Stimulated activated CD8-positive, alpha-beta memory T cell treated with anti-CD3 and anti-CD28 coated beads, Interleukin-15, amount 100 ng/mL, for 1 hour (primary cell): ENCODE measurements at places on chromosomes 12 and 14.

DNA sequence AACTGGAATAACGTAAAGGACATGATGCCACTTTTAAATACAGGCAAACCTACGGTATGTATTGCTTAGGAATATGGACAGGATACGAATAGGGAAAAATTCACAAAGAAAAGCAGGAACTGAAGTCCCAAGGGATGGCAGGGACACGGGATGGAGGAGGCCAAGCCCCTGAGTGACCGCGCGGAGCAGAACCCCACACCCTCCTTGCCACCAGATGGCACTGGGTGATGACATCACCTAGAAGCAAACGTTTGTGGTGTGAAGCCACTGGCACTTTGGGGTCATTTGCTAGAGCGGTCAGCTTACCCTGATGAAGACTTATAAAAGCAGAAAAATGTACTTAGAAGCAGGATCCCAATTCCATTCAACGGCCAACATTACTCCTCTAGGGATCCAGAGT, 9.4 kb downstream of the DHX37 start:
- no peak for DNase-seq

DNA sequence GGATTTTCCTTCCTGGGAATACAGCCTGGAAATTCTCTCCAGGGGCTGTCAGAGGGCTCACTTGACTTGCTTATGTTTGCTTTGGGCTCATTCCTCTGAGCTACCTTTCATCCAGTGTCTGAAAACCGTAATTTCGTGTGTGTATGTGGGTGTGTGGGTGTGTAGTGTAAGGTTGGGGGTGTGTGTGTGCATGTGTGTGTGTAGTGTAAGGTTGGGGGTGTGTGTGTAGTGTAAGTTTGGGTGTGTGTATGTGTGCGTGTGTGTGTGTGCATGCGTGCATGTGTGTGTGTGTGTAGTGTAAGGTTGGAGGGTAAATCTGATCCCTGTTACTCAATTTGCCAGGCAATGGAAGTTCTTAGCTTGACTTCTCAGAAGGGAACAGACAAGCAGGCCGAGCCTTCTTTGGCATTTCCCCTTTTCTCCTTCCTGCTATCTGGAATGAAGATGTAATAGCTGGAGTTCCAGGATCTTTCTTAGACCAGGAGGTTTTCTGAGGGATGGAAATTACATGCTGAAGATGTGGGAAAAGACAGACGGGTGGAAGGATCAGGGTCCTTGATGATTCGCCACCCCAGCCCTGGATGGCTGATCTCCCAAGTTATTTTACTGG, 15.5 kb upstream of the BEGAIN start:
- DNase-seq = no peak

DNA sequence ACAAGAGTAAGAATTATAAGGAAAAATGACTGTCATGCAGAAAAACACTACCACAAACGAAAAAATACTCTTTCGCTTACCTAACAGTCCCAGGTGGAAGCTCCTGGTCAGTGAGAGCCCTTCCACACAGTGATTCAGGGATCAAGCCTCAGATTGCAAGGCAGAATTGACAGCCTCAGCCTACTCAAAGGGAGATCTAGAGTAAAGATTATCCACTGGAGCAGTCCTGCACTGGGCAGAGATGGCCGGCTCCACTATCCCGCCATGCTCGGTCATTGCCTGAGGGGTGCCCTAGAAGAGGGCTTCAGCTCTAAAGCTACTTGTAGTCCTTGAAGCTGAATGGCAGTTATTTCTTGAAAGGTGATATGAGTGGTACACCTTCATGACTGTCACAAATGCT, 174.7 kb downstream of the TTC8 start:
- DNase-seq = no peak

- no peak for DNase-seq
These were observed 5.9 kb downstream of the KRT86 start for GRCh38 chr12:52280319-52280795.

DNA sequence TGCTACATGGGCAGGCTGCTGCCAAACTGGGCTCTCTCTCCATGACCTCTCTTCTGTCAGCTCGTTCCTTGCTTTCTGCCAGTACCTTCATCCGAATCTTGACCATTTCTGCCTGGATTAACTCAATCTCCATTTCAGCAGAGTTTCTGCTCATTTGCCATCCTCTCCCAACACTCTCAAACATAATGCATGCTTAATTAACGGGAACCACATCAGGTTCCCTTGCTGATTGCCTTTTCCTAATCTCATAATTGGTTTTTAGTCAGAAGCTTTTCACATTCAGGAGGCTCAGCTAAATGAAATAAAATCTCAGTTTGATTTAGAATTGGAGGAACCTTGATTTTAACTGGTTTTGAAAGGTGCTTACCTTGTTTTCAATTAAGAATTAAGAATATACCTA, 127.3 kb downstream of the SLC5A8 start:
- no peak for DNase-seq

DNA sequence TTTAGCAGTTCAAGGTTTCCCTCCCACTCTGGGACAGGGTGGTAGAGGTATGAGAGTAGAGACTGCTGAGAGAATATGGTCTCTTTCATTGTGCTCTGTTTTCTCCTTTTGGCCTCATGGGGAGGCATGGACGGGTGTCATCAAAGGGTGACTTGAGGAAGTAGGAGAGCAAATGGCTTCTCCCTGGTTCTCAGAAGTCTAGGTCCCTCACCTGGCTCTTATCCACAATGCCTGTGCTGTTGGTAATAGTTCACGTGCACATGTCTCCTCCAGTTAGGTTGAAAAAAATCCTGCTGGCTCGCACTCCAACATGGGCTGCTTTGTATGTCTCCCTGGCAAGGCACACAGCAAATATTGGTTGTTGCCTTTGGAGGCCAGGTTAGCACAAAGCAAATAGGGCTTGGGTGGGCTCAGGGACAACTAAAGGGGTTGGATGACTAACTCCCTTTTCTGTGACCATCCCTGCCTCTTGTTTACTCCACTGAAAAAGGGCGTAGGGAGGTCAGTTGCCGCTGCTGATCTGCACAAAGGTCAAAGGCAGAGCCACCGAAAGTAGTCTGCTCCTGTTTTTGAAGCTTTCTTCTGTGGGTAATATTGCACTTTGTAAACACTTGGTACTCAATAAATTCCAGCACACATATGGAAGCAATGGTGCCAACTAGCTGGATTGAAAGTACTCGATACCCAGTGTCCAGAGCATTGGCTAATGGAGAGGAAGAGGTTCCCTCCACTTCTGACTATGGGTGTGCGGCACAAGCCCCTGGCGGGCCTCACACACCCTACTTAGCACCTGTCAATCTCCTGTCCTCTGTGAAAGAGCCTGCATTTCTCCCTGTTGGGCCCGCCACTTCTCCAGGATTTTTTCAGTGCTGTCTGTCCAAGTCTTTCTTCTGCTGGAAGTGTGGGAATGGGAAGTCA, 121.8 kb downstream of the SLC38A6 start:
- no peak for DNase-seq

DNA sequence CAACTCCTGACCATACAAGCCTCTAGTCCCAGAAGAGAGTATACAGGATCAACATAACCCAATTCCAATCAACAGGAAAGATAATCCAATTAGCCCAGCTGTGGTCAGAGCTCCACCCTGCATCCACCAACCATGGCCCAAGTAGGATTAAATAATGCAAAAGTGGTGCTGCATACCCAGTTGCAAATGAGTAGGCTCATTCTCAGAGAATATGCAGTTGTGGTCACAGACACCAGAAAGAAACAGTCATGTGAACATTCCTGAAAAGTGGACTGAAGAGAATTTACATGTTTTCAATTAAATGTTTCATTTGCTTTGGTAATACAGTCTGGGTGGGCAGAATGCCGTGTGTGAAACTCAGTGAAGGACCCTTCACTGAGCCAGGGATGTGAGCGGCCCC, 167.2 kb upstream of the BMP4 start:
- DNase-seq = no peak

GRCh38 chr14:20684662-20685456, 499 bp downstream of the RNASE4 start:
- no peak for DNase-seq

DNA sequence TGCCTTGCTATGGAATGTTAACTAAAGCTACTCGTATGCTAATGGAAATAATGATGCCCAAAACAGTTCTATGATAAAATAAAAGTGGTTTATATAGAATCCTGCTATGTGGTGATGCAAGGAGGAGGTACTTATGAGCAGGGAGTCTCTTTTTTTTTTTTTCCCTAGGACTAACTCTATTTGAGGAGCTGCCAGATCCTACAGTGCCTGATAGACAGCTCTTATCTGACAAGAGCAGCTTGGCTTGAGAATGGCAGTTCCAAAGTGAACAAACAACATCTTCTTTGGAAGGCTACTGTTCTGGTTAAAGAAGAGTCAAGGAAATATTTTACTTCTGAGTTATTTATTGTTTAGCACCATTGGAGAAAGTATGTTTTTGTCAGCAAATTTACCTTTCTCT, 10.2 kb upstream of the ACSM4 start:
- DNase-seq = no peak

- DNase-seq = no peak
These were observed 14.3 kb downstream of the AGAP2 start for GRCh38 chr12:57724003-57724935.

DNA sequence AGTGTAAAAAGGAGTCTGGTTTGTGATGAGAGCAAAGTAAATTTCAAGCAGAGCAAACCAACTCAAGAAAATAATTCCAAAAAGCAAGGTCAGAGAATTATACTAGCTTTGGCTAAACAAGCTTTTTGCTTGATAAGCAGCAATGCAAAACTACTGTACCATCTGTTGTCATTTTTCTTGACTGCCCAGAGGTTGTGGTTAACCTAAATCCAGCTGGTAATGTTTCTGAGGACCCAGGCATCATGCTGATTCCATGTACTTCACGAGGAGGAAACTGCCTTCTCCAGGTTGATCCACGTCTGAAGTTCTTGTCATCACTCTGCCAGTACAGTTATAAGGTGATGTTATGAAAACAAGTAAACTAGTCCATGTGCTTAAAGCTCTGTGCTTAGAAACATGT, 185.2 kb downstream of the ACSS3 start:
- no peak for DNase-seq

DNA sequence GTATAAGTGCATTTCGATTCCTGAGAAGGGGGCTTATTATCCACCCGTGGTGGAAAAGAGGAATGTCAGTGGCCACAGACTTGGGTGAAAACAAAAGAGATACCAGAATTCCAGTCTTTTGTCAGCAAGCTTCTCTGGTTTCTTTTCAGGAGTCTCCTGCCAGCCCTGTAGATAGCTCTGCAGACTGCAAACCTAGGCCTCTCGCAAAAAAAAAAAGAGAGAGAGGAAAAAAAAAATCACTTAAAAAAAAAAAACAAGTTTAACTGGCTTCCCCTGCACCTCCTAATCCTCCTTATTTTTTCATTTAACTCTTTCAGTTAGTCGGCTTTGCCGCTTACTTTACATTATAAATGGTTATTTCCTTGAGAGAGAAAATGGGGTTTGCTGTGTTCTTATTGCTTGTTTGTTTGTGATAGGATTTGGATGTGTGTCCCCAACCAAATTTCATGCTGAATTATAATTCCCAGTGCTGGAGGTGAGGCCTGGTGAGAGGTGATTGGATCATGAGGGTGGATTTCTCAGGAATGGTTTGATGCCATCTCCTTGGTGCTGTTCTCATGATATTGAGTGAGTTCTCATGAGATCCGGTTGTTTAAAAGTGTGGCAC, 170.0 kb downstream of the BCL11B start:
- no peak for DNase-seq

DNA sequence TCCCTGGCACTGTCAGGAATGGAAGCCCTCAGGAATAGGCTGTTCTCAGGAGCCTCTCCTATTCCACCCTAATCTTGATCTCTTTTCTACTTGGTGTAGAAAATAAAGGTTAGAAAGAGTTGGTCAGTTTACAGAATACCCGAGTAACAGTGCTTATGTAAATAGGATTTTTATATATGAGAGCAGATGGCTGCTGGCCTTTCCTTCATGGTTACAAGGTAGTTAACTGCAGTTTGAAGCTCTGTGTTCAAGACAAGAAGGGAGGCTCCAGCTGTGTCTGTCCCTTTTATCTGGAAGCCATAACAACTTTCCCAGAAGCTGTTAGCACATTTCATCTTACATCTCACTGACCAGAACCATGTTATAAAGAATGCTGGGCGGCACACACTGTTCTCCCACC, 23.1 kb downstream of the BBOF1 start:
- no peak for DNase-seq

DNA sequence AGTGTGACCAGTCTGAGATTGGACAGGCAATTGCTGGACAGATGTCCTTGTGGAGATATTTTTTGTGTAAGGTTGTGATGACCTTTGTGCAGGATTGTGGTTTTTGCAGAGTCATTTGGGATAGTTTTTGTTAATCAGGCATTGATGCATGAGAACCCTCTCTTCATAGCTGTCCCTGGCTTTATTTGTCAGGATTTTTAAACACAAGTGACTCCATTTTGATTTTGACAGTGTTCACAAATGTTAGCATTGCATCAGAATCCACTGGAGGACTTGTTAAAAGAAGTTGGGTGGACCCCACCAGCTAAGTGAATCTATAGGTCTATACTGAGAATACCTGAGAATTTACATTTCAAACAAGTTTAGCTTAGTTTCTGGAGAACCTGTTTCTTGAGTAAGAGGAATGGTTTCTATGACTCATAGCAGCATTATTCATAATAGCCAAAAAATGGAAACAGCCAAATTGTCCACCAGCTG, 11.8 kb downstream of the FNTB start:
- no peak for DNase-seq

DNA sequence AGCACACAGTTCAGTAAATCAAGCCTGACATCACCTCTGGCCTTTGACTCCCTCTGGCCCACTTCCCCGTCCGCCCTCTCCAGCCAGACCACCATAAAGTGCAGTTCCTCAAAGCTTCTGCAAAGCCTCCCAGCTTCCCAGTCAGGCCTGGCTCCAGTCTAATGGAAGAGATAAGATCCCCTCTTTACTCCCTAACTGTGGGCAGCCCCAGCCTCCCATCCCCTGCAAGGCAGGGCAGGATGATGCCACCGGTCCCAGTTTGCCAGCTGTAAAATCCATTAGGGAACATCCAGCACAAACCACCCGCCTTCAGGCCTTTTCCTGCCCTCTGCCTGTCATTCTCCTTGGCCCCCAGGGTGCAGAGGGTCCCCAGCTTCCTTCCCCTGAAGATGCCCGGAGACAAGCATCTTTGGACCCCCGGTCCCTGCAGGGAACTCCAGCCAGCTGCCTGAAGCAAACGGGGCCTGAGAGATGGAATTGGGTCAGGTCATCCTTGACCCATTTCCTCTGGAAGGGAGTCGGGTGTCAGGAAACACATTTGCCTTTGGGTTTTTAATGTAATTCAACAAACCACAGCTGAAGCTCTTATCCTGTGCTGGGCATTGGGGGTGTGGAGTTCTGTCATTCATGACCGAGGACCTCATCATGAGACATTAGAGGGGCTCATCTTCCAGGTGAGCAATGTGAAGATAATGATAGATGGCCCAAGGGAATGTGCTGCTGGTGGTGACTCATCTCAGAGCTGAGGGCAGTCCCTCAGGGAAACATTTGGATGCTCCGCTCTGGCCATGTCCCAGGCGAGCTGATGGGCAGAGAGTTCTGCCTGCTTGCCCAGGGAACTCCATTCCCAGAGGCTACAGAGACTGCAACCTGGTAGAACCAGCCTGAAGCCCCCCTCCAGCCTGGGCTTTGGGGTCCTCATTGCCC, 93.8 kb upstream of the CLMN start:
- no peak for DNase-seq
